HFFc6 (cell line): ENCODE measurements at places on chromosomes 1 and 21.

DNA sequence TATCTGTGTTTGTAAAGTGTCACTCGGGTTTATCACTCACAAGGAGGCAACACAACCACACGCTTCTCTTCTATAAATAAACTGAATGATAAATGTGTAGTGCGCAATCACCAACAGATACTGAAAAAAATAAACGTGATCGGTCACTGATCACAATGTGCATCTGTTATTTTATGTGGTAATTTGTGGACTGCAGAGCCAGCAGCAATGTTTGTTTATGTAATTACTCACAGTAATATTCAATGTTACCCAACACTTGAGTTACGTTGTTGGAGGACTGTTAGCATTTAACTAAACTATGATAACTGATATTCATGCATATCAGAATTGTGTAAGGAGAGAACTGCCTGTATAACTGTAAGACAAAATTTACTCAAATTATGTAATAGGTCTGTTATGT is 129.6 kb downstream of the USH2A start:
- DNase-seq = peak; percentile 25

GRCh38 chr1:6601049-6601922 is 1.4 kb downstream of the KLHL21 start:
- DNase-seq = peak; percentile 96

GRCh38 chr1:41895552-41895951 is 23.2 kb downstream of the HIVEP3 start:
- no peak for DNase-seq

- no peak for DNase-seq
Measured at GRCh38 chr1:41560496-41560895, 76.0 kb upstream of the EDN2 start.

DNA sequence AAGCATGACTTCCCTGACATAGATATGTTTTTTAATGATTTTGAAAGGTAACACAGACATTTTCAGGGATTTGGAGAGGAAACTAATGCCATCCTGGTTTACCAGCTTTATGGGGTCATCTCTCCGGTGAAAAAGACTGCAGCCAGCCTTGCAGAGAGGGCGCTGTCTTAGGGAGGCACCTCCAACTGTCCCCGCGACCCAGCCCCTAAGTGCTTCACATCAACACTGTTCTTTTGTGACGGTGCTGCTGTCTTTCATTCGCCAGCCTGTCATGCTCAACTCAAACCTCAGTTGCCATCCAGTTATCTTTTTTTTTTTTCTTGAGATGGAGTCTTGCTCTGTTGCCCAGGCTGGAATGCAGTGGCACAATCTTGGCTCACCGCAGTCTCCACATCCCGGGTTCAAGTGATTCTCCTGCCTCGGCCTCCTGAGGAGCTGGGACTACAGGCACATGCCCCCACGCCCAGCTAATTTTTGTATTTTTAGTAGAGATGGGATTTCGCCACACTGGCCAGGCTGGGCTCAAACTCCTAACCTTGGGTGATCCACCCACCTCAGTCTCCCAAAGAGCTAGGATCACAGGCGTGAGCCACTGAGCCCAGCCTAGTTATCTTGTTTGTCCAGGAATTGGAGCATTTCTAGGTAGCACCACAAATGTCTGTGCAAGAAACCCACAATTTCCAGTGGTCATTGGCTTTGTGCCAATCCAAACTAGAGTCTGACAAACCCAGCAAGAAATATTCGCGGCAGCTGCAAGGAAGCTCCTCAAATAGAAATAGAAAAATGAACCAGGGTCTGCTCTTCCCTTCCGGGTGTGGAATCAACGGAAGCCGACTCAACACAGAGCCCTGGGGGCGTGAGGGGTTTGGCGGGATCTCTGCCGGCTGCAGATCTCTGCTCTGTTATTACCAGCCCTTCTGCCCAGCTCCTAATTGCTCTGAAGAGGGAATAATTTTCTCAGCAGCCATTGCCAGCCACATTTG is 24.2 kb downstream of the PDE9A start:
- DNase-seq = no peak

DNA sequence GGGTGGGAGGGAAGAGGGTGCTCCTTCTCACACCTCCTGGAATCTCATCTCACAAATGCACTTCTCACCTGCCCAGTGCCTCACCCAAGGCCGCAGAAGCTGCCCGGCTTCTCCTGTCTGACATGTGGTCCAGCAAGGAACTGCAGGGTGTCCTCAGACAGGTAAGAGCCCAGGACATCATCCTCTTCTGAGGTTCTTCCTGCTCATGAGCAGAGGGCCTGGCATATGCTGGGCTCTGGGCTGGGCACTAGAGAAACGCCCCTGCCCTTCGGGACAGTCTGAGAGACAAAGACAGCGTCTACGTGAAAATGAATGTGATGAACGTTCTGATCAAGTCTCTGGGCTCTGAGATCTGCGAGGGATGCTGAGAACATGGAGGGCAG is 42.4 kb downstream of the PKP1 start:
- no peak for DNase-seq

GRCh38 chr1:6384962-6385361 is 8.6 kb downstream of the ACOT7 start:
- DNase-seq = no peak

- peak; percentile 37 for DNase-seq
Measured at GRCh38 chr1:225617479-225617878, 35.4 kb downstream of the ENAH start.

DNA sequence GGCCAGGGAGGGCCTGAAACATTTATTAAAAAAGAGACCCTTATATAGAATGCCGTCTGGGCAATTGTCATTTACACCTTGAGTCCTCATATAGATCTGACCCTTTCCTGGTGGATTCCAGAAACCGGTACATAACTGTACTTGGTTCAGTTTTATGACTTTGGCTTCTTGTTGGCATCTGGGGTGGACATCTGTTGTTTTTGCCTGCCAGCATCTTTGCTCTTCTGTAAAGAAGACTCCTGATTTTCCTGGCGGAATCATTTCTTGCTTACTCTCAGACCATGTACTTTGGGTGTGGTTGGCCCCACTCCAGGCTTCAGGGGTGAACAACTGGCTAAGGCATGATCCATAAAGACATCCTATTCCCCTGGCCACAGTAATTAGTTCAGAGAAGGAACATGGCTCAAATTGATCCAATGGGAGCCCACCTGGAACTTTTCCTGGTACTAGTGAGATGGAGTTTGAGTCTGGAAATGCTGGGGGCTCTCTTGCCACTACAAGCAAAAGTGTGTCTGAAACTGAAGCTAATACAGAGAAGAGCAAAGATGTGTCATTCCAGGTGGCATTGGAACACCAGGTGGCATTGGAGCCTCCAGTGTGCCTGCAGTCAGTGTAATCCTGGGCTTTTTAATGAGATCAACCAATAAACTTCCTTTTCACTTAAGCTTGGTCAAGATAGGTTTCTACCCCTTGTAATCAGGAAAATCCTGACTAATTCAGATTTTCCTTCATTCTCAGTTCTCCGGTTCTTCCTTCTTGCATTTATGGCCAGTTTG is 332.5 kb upstream of the CAMK1G start:
- no peak for DNase-seq

DNA sequence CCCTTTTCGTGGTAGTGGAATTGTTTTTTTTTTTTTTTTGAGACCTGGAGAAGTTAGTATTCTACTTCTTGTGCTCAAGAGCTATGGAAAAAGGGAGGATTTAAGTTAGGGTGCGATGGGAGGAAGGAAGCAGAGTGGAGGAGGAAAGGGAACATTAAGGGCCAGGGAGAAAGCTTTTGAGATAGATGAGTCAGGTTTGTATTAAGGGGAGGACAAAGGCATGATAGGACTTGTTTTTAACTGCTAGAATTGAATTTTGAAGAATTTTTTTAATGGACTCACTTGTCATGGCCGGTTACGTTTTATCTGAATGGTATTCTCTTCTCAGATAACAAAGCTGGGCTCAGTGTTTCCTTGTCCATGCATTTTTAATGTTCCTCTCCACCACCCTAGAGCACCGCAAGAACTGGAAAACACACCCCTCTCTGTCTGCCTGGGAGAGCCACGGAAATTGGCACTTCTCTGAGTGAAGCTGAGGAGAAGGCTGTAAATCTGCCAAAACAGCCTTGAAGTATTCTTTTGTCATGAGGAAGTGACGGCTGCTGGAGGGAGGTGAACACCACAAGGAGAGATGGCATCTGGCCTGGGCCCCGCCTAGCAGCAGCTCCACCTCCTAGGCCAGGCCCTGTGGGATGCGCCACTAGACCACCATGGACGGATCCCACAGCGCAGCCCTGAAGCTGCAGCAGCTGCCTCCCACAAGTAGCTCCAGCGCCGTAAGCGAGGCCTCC is 3.5 kb downstream of the NIPAL3 start:
- DNase-seq = no peak

DNA sequence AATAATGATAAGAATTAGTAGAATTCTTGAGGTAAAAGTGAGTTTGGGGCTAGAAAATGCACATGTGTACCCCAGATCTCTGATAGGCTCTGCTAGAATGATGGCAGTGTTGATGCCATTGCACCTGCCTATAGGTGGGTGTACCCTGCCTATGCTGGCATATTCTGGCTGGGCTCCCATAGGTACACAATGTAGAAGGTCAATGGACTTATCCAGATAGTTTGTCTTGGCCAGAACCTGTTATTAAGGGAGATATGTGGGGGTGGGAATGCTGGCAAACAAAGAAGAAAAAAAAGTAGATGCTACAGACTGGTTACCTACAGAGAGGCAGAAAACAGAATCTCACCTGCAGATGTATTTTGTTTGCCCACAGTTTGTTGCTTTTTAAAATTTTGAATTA is 14.1 kb upstream of the KLHDC8A start:
- no peak for DNase-seq

GRCh38 chr1:19086176-19086875 is 123.7 kb downstream of the UBR4 start:
- DNase-seq = no peak

DNA sequence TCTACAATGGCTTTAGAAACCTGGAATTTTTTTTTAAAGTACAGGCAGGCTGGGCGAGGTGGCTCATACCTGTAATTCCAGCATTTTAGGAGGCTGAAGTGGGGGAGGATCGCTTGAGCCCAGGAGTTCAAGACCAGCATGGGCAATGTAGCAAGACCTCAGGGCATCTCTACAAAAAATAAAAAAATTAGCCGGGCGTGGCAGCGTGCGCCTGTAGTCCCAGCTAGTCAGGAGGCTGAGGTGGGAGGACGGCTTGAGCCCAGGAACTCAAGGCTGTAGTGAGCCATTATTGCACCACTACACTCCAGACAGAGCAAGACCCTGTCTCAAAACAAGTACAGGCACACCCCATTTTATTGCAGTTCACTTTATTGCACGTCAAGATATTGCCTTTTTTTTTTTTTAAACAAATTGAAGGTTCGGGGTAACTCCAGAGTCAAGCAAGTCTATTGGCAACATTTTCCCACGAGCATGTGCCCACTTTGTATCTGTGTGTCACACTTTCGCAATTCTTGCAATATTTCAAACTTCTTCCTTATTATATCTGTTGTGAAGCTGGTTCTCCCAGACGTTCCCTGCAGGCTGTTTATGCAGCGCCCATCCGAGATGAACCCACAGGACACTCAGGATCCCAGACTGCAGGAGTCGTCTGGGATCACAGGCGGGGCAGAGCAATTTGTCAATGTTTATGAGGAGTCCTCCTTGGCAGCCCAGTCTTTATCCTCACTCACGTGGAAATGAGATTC is 4.7 kb downstream of the HES2 start:
- DNase-seq = no peak

DNA sequence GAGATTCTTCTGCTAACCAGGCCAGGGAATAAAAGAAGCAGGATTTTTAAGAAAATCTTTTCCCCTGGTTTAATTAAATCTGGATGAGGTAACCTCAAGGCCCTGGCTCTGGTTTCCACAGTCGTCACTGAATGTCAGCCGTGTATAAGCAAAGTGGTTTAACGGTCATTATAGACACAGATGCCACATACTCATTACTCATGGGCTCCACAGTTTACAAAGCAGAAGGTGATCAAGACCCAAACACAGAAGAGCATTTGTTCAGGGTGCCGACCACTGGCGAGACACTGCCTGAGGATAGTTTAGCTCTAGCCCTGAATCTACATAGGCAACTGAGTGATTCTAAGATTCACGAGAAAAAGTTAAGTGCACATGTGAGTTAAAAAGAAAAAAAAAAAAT is 27.8 kb upstream of the RAP1GAP start:
- DNase-seq = no peak

DNA sequence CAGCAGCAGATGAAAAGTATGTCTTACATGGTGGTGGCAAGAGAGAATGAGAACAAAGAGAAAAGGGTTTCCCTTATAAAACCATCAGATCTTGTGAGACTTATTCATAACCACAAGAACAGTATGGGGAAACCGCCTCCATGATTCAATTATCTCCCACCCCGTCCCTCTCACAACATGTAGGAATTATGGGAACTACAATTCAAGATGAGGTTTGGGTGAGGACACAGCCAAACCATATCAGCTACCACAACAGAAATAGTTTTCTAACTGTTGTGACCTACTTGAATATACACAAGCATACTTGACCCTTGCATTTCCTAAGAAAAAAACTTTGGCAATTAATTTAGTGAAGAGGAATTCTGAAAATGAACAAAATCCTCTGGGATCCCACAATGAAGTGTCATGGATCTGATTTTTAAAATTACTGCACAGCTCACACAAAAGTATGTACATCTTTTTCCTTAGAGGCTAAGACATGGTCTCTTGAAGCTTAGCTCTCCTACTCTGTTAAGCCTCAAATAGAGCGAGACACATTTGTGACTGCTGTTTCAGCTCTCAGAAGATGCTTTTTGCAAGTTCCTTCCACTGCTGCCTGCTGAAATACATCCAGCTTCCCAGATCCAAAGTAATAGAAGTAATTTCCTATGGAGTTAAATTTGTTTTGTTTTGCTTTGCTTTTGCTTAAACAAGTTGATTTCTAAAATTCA is 265.8 kb downstream of the DPYD start:
- DNase-seq = no peak

DNA sequence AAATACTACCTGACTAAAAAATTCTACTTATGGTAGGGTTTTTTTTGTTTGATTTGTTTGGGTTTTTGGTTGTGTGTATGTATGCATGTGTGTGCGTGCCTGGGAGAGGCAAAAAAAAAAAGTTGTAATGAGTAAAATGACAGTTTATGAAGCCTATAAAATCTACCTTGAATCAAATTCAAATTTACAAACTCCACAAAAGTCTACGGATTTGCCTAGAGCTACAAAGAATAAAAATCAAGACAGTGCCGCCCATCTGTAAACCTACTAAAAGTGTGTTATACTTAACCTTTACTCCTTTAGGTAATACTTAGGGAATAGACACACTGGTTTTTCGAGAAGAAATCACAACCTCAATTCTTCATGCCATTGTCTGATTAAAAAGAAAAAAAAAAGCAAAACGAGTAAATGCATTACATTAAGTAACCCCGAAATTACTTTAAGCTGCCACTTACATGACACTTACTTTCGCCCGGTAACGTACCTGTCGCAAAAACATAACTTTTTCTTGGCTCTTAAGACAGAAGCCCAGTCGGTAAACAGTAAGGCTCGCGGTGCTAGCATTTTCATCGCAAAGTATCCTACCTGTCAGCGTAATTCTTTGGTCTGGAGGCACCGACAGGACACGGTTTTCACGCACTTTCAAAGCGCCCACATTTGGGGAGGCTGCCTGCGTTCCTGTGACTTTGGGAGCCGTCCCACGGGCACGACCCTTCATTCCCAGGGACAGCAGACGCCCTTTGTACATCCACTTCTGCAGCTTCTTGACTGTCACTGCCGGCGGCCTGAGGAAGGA is 951 bp downstream of the SYDE2 start:
- no peak for DNase-seq
